ENCODE measurements at places on chromosomes 2 and 18.

GRCh38 chr2:47782381-47782670 is 619 bp upstream of the MSH6 start:
- no peak for DNase-seq

GRCh38 chr2:96106991-96107707 is 9.2 kb downstream of the ADRA2B start:
- DNase-seq, result no peak

GRCh38 chr2:126978333-126978732 is 79.6 kb downstream of the TEX51 start:
- no peak for DNase-seq

- DNase-seq, result peak; percentile 50
Observed at GRCh38 chr18:36688020-36688965, 140.5 kb downstream of the TPGS2 start.

- DNase-seq, result no peak
Observed at GRCh38 chr2:241909769-241910168, 40.2 kb downstream of the RTP5 start.

DNA sequence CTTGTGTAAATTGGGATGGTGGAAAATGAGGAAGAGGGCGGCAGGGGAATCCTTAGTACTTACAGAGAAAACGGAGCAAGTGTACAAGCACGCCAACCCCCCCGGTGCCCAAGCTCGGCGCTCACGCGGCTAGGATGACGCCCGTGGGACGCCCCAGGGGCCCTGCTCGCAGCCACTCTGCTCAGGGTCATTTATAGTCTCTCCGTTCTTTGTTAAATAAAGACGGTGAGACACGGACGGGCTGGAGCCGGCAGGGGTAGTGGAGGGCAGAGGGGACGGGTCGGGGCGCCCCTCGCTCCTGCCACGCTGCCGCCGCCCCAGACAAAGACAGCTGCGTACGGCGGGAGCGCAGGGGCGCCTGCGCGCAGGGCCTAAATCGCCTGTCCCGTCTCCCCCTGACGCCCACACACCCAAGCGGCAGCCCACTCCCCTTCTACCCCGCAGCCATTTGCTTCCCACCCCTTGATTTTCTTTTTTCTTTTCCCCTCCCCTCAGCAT is 37.8 kb downstream of the PCBP1 start:
- DNase-seq, result no peak

Measured in right renal pelvis (tissue), 4 donors.